ENCODE measurements at places on chromosomes 16 and 17.

GRCh38 chr17:28612936-28613872, 781 bp downstream of the RSKR start:
- DNase-seq, result no peak

DNA sequence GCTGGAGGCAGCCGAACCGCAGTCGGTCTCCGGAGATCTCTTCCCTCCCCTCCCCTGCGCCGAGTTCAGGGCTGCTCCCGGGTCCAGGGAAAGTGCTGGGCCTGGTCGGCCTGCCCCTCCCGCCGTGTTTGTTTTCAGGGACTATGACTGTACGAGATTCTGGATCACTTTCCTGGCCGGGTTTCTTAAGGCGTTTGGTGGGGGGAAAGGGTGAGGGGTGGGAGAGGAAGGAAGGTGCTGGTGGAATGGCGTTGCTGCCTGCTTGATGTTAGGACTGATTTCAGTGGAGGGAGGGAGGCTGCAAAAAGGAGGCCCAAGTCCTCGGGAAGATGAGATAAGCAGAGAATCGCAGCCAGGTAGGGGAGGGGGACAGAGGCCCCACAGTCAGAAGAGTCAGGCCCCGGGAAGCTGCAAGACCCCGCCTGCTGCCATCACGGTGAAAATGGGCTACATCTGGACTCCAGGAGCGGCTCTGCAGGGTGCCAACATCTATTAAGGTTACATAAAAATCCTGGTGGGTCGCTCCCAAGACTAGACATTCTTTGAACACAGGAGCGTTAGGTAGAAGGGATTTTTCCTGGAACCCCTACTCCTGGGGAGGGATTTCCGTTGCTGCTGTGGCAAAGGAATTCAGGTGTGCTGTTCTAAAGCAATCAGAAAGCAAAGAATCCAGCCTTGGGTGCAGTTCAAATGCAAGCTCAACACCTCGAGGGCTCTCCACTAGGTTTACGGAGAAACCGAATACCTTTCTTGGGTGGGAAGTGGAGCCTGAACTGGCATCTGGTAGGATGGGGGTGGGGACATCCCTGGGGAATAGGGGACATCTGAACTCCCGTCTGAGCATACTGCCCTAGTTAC, 1.2 kb downstream of the ARHGAP44 start:
- no peak for DNase-seq

GRCh38 chr17:29096094-29096493, 53.2 kb downstream of the PIPOX start:
- DNase-seq, result peak; percentile 10

DNA sequence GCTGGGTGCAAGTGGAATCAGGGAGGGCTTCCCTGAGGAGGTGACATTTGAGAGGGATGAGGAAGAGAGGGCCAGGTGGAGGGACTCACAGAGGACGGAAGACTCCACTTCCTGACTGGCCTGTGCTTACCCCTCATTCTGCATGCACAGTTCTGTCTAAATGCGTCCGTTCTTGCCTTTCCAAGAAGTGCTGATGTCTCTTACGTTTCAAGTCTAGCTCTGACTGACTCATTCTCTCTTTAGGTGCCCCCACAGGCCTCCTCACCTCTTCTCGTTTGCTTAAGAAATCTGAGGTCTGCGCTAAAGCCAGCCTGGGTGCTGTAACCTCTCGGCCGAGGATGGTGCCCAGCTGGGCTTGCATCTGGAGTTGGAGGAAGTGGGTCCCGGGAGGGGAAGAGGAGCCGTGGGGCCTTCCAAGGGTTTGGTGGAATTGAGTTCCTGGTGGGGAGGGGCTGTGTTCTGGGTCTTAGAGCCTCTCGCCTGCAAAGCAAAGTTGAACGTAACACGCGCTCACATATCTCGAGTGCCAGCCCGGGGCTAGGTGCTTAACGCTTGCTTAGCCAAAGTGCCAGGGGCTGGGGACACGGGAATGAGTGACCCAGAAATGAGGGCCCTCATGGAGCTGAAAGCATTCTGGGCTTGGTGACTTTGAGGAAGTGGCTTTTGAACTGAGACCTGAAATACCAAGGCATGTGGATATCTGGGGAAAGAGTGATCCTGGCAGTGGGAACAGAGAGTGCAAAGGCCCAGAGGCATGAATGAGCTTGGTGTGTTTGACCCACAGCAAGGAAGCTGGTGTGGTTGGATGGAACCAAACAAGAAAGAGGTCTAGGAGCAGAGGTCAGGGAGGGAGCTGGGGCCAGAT, 4.8 kb downstream of the IL4R start:
- DNase-seq, result no peak

DNA sequence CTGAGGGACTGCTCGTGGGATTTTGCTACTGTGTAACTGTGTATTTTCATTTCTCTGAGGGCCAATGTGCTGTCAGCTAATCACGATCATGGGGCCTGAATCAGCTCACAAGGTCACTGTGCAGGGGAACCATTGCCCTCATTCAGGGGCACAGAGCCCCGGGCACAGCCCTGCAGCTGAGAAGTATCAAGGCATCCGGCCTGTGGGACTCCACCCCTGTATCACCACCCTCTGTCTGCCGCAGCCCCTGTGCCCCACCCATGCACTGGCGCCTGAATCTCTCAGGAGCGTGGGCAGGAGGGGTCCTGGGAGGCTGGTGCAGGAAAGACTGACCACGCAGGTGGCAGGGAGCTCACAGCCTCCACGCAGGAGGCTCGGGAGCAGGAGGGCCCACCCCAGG, 43.4 kb upstream of the RASD1 start:
- no peak for DNase-seq
